ENCODE measurements at places on chromosomes 11 and 22.

GRCh38 chr22:21947040-21948014 is 5.3 kb downstream of the PPM1F start:
- DNase-seq, result peak; percentile 62

GRCh38 chr11:32434356-32435151 is 785 bp downstream of the WT1 start:
- no peak for DNase-seq

GRCh38 chr11:22415476-22415875 is 77.3 kb downstream of the SLC17A6 start:
- DNase-seq, result no peak

- no peak for DNase-seq
These were observed 71.2 kb upstream of the NECTIN1 start for GRCh38 chr11:119800171-119800570.

DNA sequence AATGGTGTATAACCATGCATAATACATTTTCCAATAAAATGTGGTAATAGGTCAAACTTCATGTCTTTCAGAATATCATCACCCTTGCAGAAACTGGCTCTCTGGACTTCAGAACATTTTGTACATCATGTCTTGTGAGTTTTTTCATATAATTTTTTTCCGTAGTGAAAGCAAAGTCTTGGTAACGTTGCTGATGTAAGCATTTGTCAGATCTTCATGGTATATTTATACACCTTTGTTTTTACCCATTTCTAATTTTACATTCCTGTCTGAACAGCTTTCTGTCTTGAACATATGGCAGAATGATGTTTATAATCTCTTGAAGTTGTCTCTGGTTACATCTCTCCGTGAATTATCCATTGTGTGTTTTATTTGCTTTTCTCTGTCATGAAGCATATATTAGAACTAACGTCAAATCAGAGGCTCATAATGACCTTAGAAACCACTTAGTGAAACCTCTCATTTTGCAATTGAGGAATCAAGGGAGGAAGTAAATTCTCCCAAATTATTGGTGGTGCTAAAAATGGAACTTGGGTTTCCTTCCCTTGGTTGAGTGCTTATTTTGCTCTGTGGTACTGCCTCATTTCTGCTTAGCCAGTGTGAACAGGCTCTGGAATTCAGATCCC is 37.4 kb downstream of the CSRP3 start:
- DNase-seq, result no peak

DNA sequence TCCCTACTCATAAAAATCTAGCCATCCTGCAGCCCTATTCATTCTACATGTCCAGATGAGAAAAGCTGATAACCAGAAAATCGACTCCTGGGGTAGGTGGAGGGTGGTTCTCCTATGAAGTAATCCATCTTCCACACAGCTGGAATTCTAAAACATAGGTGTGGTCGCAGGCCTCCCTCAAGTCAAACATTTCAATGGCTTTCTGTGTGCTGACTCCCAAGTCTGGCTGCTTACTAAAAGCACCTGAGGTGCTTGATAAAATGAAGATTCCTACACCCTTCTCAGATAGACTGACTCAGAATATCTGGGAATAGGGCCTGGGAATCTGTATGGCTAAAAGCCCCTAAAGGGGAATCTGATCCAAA is 26.1 kb downstream of the IRAG1 start:
- DNase-seq, result no peak

All from erythroblast (primary cell).